Stomach (tissue), 19 donors: ENCODE measurements at places on chromosomes 1 and 21.
A peak's percentile ranks its signal among the peaks of the same experiment; 100 is the strongest.

GRCh38 chr1:32334864-32335534 lies 1.0 kb downstream of the MARCKSL1 start:
- peak; percentile 87 for DNase-seq

DNA sequence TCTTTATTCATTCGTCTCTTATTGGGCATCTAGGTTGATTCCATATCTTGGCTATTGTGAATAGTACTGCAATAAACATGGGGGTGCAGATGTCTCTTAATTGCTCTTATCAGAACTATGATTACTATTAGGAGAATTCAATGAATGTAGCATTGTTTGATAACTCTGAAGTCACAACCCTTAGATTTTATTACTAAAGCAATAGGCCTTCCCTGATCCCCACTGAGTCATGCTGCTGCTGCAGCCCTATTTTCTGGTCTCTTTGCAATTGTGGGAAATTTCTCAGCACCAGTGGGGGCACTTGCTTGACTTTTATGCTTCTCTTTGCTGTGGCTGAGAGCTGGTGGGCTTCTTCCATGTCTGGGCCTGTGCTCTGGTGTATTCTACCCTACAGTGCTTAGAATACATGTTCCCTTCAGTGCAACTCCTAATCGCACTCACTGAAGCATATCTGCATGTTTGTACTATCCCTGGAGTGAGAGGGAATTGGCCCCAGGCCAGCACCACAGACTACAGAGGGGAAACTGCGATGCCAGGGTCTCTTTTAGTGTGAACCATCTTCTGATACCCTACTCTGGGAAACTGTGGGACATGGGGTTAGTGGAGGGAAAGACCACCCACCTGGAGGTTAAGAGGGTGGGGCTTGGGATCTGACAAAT lies 52.2 kb upstream of the ROR1 start:
- DNase-seq, result peak; percentile 54

GRCh38 chr1:151839457-151840403 lies at the start of gene C2CD4D:
Gene C2CD4D (minus strand): TSS chr1:151839820. CDS start chr1:151838989, 831 bp downstream.
- DNase-seq, result peak; percentile 76

- DNase-seq, result no peak
Observed at GRCh38 chr1:155051342-155051776, 243 bp downstream of the ADAM15 start.

DNA sequence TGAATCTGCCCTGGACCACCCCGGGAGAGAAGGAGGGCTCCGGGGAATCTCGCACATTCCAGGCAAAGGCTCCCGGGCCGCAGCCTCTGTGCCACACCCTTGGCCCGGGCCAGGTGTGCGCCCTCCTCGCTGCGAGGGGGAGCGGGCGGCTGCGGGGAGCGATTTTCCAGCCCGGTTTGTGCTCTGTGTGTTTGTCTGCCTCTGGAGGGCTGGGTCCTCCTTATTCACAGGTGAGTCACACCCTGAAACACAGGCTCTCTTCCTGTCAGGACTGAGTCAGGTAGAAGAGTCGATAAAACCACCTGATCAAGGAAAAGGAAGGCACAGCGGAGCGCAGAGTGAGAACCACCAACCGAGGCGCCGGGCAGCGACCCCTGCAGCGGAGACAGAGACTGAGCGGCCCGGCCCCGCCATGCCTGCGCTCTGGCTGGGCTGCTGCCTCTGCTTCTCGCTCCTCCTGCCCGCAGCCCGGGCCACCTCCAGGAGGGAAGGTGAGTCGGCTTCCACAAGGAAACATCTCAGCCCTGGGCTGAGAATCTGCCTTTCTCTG lies at the start of gene LAMC2:
LAMC2 (plus strand) TSS at position 324 of the 550 bp plus-strand sequence; CDS start at position 413, 89 bp downstream.
- DNase-seq, result peak; percentile 66

- DNase-seq, result no peak
Observed at GRCh38 chr1:235424092-235424491, 56.9 kb downstream of the TBCE start.

- DNase-seq, result peak; percentile 62
Observed at GRCh38 chr21:37208056-37208721, 58.9 kb downstream of the VPS26C start.

GRCh38 chr1:167330601-167331293 lies 110.1 kb downstream of the POU2F1 start:
- no peak for DNase-seq

GRCh38 chr1:46001081-46001785 lies 131.2 kb downstream of the PIK3R3 start:
- no peak for DNase-seq

GRCh38 chr1:202086579-202087350 lies 36.0 kb upstream of the GPR37L1 start:
- DNase-seq, result peak; percentile 73

- no peak for DNase-seq
Observed at GRCh38 chr1:209659909-209660308, 7.7 kb upstream of the LAMB3 start.
